ENCODE measurements at places on chromosomes 5 and 9.

DNA sequence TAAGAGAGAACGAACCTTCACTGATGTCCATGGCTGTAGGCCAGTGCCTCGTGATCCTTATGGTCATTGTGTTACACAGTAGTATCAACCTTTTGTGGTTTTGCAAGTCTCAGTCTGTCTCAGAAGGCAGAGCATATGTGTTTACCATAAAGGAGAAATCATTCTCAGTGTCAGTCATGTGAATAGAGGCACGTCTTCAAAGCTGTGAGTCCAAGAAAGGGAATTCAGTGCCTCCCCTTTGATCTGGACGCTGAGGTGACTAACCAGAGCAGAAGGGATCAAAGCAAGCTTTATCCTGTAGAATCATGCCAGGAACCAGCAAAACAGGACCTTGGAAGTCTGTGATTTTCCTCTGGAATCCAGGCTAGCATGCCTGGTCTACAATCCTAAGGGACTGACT is 433.9 kb downstream of the DNAH5 start:
- no peak for DNase-seq

DNA sequence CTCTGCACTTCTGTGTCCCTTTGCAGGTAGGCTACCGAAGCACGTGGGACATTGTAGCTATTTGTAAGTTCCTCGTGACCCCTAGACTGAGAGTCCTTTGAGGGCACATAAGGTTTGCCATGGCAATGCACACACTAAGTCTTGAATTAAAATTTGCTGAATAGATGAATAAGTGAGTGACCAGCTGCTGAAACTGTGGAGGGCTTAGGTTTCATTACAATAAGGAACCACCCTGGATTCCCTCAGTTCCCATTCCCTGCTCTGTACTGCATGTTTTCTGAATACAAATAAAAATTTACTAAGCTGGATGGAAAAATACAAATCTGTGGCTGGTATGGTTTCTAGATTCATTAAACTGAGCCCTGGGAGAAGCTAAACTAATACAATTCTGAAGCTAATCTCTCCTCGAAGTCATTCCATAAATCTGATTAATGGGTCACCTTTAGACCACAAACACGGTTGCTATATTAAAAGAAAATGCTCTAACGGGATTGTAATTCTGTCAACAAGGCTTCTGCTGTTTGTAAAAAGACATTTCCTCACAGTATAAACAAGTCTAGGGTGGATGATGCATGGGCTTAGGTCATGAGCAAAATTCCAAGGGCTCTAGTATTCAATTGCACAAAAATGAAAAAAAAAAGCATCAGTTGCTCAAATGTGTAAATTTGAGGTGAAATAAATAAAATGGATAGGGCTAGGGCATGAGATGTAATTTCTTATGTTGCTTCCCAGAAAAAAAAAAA is 172.3 kb downstream of the ATP10B start:
- DNase-seq, result no peak

- no peak for DNase-seq
Measured at GRCh38 chr5:8192840-8193239, 323.9 kb downstream of the MTRR start.

GRCh38 chr9:5884191-5884590 is 6.5 kb upstream of the MLANA start:
- no peak for DNase-seq

GRCh38 chr9:90032296-90033027 is 427.6 kb downstream of the GADD45G start:
- no peak for DNase-seq

DNA sequence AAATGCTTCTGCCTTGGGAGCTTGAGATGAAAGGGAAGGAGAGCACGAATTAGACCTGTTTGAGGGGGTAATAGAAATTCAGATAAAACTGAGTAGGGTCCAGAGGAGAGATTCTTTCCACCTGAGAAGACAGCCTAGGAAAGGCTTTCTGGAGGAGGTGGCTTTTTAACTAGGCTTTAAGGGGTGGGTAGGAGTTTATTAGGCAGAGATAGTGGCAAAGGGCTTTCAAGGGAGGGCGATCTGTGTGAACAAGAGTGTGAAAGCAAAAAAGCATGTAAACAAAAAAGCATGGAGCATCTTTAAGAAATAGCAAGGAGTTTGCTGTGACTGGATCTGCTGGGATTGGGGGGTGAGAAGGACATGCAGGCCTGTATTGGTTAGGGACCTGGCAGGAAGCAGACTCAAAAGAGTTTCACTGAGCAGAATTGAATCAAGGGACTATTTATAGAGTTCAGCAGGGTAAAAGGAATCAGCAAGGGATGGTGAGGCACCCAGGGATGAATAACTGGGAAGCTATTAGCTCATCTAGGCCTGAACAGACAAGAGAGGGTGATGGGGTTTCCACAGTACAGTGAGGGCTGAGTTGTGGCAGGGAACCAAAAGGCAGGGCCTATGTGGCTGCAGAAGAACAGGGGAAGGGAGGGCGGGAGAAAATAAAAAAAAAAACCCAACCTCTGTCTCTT is 18.8 kb downstream of the SLC1A1 start:
- DNase-seq, result no peak

DNA sequence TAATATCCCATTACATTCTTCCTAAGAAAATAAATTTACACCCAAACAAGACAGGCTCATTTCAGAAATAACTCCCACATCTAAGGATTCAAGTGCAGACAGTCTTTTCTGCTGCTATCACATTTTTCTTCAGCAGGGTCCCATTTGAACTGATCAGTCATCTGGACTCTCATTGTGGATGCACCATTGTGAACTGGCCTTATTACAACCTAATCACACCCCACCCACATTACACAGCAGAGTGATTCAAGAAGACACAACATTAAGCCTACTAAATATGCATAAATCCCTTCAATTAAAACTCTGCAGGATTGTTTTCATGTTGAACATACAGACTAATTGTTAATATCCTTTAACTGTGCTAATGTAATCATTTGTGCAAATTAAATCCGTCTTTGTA is 146.2 kb downstream of the CDH12 start:
- no peak for DNase-seq

- DNase-seq, result no peak
Measured at GRCh38 chr5:61441742-61442141, 109.7 kb downstream of the ZSWIM6 start.

DNA sequence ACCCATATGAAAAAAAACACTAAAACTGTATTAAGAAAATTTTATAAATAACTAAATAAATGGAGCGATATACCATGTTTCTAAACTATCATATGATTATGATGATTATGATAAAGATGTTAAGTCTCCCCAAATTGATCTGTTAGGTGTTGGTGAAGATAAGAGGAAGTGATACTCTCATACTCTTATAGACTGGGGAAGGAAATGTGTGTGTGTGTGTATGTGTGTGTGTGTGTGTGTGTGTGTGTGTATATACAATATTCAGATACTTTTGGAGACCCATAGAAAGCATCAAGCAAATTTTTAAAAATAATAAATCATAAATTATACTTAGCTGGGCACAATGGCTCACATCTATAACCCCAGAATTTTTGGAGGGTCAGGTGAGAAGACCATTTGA is 62.9 kb downstream of the TMEM232 start:
- no peak for DNase-seq

GRCh38 chr5:149963729-149964128 is 3.2 kb downstream of the SLC26A2 start:
- DNase-seq, result no peak

DNA sequence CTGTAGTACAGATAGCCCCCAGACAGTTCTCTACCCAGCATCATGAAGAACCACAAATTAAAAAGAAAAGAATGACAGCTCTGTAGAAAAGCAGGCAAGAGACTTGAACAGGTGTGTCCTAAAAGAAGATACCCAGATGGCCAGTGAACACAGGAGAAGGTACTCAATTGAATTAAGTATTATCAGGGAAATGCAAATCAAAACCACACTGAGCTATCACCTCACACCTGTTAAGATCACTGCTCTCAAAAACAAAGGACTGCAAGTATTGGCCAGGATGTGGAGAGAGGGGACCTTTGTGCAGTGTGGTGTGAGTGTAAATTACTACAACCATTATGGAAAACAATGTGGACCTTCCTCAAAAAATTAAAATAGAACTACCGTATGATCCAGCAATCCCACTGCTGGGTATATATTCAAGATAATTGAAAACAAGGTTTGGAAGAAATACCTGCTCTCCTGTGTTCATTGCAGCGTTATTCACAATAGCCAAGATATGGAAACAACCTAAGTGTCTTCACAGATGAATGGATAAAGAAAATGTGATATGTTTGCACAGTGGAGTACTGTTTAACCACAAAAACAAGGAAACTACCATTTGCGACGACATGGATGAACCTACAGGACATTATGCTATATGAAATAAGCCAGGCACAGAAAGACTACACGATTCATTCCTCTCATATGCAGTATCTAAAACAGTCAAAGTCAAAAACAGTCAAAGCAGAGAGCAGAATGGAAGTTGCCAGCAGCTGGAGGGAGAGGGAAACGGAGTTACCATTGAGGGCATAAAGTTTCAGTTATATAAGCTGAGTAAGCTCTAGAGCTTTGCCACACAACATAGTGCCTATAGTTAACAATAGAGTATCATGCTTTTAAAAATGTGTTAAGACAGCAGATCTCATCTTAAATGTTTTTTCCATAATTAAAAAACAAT is 102.6 kb downstream of the WNK2 start:
- DNase-seq, result no peak

DNA sequence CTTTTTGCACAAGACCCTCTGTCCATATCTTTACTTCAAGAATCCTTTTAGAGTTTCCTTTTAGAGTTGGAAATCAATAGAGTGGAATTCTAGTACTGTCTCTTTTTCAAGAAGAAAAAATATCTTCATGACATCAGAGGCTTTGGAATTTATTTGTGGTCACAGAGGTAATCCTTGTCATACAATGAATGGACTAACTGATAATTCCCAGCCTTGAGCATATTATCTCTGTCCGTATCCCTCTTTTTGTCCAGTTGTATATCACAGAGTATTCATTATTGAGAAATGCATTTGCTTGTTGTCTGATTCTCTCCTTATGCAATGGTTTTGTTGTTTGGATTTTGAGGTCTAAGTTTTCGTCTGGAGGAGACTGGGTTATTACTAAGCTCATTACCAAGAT is 82.0 kb upstream of the HAPLN1 start:
- DNase-seq, result no peak

DNA sequence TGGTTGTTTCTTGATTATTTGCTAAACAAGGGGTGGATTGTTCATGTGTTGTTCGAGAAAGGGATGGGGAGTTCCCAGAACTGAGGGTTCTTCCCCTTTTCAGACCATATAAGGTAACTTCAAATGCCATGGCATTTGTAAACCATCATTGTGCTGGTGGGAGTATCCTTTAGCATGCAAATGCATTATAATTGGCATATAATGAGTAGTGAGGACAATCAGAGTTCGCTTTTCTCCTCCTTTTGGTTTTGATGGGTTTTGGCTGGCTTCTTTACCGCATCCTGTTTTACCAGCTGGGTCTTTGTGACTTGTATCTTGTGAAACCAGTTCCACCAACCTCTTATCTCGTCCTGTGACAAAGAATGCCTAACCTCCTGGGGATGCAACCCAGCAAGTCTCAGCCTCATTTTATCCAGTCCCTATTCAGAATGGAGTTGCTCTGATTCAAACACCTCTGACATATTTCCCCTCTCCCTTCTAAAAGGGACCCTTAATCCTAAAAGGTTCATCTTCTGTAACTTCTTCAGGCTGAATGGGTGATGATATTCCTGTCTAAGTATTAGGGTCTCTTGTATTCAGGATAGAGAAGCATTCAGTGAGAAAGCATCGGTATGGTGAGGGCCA is 8.7 kb upstream of the FBN2 start:
- DNase-seq, result no peak

GRCh38 chr9:83119873-83120272 is 56.9 kb upstream of the RASEF start:
- DNase-seq, result no peak

All from smooth muscle cell of the brain vasculature (primary cell).